ENCODE measurements at places on chromosomes 4 and X.

DNA sequence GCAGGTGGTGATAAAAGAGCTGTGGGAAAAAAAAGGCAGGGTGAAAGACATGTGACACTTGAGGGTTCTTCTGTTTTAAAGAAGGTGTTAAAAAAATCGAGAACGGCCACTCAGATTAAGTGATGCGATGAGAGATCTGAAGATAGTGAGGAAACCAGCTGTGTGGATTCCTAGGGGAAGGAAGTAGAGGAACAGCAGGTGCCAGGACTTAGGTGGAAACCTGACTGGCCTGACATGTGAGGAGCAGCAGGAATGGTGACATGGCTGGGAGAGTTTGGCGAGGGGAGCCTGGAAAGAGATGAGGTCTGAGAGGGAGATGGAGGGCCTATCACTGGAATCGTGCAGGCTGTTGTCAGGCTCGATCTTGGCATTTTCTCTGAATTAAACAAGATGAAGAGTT, 55.5 kb downstream of the BMPR1B start:
- no peak for DNase-seq

- DNase-seq: no peak
Measured at GRCh38 chr4:22787753-22788375, 95.1 kb downstream of the GBA3 start.

DNA sequence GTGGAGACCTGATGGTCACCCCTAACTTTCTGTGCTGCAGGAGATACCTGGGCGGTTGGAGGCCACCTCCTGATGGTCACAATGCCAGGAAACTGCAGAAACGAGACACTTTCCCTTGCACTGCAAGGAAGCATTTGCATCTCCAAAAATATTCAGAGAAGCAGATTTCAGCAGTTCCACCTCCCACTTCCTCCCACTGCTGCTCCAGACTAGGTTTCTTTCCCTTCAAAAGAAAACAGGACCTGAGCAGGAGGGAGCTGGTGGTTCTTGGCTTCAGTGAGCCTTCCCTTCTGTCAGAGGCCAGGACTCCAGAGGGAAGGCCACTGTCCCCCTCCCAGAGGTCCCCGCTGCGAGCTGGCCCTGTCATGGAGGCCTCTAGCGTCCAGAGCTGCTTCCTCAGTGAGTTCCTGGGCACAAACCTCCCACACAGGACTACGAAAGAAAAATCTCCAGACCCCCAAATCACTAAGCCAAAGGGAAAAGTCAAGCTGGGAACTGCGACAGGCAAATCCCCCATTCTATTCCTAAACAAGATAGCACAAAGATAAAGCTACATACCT, 35.9 kb downstream of the GPM6B start:
- no peak for DNase-seq

DNA sequence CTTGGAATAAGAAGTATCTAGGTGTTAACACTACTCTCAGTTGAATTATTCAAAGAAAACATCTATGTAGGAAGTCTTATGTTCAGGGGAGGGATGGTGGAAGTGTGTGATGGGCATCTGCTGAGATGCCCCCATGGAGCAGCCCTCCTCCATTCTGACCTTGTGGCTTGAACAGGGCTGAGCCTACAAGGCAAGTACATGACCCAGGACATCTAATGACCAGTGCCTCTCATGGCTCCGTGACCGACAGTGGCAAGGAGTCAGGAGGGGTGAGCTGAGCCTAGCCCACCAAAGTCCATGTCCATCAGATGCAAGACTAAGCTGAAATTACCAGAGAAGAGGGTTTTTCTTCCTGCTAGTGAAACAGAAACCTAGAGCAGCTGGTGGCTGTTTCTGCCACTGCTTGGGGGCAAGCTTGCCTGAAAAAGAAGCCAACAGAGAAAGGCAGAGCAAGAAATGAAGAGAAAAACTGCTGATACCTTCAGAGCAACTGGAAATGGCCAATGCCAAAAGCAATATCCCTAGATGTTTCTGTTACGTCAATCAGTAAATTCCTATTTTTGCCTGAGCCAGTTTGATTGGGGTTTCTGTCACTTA, 113.5 kb downstream of the TSPAN5 start:
- no peak for DNase-seq

GRCh38 chrX:103338663-103339062, 8.6 kb downstream of the TCEAL7 start:
- no peak for DNase-seq

GRCh38 chr4:24044610-24045589, 155.1 kb upstream of the PPARGC1A start:
- DNase-seq: no peak

DNA sequence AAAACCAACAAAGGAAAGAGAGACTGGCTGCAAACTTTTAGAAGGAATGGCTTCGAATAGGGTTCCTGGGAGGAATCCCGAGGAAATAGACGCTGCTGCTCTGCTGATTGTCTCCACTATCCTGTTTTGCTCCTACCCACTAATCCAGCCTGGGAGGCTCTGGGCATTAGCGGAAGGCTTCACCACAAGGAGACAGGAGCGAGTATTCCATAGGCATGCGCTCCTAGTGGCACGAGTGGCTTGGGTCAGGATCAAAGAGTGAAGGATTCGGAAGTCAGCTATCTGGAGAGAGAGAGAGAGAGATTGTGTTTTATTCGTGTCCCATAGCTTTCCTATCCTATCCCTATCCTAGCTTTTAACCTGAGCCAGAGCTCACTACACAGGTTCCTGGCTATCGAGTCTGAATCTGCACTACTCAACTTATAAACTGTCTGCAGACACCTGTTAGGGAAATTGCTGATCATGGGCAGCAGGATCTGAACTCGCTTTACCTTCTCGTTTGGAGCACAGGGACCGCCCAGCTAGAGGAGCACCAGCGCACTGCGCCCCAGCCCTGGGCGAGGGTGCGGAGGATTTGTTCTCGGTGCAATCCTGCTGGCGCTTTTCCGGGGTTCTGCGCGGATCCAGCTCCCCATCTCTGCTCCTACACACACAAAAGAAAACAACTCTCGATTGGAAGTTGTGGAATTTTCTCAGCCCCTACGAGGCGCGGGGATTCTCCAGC, 740 bp upstream of the NPY2R start:
- no peak for DNase-seq

DNA sequence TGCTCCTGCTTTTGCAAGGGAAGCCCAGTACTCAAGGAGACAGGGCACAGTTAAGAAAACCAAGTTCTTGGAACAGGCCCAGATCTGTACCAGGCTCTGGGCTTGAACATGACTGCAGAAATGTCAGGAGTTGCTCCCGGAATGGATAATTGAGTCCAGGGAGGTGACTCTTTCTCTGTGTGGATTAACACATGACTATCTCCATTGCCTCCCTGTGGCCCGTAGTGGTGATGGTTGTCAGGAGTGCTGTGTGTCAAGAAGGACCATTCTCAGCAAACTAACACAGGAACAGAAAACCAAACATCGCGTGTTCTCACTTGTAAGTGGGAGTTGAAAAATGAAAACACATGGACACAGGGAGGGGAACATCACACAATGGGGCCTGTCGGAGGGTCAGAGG, 39.9 kb downstream of the CCKAR start:
- no peak for DNase-seq

DNA sequence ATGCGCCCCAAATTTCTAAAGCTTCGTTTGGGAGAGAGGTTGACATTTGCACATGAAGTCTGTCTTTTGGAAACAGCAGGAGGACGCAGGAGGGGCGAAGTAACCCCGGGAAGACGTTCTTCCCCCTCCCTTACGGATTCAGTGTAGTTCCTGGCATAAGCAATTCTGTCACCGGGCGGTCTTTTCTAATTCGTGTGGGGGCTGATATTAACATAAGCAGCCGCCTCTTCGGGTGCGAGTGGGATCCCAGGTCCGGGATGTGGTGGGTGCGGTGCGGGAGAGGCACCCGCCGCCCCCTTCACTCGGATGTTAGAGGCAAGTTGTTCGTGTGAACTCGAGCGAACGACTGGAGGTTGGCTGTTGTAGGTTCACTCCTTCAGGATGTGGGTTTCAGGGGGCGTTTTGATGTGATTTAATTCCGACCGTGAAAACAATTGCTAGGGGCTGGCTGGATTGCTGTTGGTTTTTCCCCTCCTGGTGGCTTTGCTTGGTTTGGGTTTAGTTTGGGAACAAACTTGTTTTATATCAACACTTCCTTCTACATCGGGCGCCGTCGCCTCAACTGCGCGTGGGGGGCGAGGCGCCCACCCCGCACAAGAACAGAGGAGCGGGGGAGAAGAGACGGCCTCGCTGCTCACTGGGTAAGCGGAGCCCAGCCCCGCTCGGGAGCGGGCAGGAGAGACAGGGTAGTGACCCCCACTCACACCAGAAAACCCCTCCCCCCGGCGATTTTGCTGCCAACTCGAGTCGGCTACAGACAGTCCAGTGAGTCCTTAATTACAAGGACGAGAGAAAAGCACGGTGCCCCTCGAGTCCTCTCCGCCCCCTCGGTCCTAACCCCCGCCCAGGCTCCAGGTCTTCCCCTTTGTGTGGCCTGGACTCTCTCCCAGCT, 2.9 kb upstream of the LEF1 start:
- DNase-seq: no peak

GRCh38 chr4:152165846-152166245, 370.0 kb downstream of the FBXW7 start:
- no peak for DNase-seq

DNA sequence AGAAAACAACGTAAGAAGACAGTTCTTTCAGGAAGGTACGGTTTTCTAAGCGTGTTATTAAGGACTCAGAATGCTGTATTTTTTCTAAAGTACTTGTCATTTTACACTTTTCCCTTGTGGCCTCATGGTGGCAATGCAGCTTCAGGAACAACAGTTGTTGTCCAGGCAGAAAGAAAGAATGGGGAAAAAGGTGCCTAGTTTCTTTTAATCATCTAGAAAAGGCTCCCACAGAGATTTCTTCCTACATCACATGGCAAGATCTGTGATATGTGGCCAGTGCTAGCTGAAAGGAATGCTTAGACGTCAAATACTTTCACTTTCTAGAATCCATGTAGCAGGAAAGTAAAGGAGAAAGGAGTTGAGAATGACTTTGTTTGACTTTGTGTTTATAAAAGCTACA, 49.0 kb upstream of the TRAM1L1 start:
- peak; percentile 5 for DNase-seq

- peak; percentile 86 for DNase-seq
Measured at GRCh38 chr4:137961051-137961438, 281.1 kb downstream of the SLC7A11 start.

DNA sequence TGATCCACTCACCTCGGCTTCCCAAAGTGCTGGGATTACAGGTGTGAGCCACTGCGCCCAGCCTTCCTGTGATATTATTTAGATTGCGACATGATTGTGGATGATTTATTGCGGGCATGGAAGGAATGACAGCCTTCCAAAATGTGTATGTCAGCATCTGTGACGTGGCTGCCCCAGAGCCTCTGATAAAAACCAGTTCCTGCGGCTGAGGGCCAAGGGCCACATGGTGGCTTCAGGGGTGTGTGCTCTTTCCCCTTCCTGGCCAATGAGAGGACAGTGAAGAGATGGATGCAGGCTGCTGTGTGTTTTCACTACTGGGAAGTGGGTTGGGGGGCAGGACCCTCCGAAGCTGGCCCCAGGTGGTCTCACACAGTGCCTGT, 57.4 kb upstream of the HGFAC start:
- peak; percentile 71 for DNase-seq

DNA sequence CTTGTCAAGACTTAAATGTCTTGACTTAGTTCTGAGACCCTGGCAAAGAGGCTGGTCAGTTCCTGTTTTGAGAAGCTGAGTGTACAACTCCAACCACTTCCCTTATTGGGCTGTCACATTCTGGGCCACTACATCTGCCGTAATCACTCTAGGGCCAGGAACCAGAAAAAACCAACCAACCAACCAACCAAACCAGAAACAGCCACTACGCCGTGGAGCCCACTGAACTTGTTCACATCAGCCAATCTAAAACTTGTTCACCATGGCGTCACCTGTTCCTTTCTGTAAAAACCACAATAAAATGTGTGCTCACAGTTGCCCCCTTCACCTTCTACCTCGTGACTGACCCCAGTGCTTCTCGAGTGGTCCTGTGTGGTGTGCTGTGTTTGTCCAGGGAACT, 107.3 kb downstream of the JADE1 start:
- DNase-seq: no peak

DNA sequence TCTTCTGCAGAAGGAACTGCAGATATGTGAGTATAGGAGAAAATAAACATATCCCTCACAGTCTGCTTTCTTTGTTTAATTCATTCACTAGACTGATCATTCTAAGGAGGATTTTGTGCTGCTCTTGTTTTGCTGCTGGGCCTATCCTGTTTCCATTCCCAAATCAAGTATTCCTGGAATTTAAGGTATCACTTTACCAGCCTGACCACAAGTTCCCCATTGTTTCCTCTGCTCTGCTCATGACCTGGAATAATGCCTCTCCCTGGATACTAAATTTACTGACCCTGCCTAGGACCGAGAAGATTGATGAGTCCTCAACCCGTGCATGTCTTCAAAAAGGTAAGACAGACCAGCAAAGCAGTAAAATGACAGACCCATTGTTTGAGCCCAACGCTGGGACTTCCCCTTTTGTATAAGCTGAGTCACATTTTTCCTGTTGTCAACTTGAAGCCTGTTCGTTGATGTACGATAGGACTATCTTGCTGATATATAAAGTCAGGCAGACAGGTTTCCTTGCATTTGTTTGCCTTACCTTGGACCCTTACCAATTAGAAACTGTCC, 85.5 kb upstream of the TET2 start:
- peak; percentile 53 for DNase-seq

DNA sequence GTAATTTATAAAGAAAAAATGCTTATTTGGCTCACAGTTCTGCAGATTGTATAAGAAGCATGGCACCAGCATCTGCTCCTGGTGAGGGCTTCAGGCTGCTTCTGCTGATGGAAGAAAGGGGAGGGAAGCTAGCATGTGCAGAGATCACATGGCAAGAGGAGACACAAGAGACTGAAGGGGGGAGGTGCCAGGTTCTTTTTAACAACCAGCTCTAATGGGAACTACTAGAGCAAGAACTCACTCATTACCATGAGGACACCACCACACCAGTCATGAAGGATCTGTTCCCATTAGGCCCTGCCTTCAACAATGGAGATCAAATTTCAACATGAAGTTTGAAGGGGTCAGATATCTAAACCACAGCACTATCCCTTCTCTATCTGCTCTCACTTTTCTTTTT, 9.4 kb upstream of the COPS4 start:
- no peak for DNase-seq

GRCh38 chr4:35556387-35556786, 687.9 kb downstream of the ARAP2 start:
- no peak for DNase-seq

- DNase-seq: no peak
Measured at GRCh38 chr4:16767251-16767650, 131.2 kb downstream of the LDB2 start.

DNA sequence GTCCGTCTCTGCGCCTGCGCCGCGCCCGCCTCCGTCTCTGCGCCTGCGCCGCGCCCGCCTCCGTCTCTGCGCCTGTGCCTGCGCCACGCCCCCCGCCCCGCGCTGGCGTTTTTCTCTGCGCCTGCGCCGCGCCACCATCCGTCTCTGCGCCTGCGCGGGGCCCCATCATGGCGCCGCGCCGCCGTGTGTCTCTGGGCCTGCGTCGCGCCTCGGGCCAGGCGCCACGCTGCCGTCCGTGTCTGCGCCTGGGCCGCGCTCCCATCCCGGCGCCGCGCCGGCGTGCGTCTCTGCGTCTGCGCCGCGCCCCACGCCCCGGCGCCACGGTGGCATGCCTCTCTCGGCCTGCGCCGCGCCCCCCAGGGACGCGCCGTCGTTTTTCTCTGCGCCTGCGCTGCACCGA, 51.8 kb upstream of the DUX4 start:
- no peak for DNase-seq

GRCh38 chr4:137070614-137071013, 461.7 kb downstream of the PCDH18 start:
- no peak for DNase-seq
